ENCODE measurements at places on chromosomes 1 and 21. TPM values are rescaled to one million over a fixed set of nuclear protein-coding genes. Genes with fewer than 3 reads are reported as not detected.

The TRIM17 gene
- total RNA-seq = 22.6 TPM

DNA sequence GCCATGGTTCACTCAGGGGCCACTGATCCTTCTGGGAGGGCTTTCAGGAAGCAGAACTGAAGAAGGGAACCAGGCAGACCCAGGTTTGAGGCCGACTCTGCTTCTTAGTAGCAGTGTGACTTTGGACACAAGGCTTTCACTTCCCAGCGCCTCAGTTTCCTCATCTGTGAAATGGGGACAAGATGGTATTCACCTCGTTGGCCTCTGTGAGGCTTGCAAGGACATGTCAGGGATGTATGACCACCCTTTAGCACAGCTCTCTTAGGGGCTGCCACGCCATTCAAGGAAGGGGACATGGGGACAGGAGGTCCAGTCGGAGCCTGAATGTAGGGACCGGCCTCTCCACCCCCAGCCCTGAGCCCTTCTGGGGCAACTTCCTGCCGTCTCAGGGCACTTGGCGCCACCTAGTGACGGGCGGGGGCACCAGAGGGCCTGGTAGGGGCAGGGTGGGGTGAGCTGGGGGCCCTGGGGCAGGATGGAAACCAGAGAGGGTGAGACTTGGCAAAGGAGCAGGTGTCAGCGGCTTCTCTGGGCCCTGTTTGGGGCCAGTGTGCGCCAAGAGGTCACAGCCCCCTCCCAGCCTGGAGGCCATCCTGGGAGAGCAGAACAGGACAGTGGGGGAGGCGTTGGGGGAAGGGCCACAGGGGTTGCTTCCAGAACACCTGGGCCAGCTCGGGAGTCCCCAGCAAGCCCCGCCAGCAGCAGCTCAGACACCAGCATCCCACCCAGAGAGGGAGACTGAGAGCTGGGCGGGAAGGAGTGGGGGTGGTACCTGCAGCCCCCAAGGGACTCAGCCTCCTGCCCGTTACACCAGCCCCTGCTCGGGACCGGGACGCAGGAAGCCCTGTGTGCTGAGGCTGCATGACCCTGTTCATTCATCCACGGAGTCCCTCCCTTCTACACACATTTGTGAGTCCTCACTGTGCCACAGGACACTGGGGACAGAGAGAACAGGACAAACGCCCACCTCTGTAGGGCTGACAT lies 102.5 kb upstream of the TARDBP start:
- no peak for DNase-seq

The HEYL gene
- total RNA-seq = 8.2 TPM

The TDRD5 gene
- 1.0 TPM for total RNA-seq

GRCh38 chr1:84736944-84737343 lies 46.7 kb upstream of the SSX2IP start:
- DNase-seq = no peak
